ENCODE measurements at places on chromosomes 1 and 21.

DNA sequence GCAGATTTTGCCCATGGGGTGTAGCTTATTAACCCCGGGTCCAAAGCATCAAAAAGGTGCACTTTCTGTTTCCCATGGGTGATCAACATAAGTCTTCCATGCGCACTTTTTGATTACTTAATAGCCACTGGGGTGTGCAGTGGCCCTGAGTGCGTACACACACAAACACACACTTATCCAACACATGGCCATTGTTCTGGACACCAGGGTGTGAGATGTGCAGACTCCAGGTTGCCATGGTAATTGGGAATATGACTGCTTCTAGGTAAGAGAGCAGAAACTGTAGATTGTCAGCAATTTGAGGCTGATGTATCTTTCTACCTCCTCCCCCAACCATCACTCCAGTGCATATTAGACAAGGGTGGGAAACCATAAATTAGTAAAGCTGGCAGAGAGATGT is 68.8 kb downstream of the MAB21L3 start:
- no peak for DNase-seq

- no peak for DNase-seq
Observed at GRCh38 chr1:47564570-47564969, 126.7 kb downstream of the FOXD2 start.

DNA sequence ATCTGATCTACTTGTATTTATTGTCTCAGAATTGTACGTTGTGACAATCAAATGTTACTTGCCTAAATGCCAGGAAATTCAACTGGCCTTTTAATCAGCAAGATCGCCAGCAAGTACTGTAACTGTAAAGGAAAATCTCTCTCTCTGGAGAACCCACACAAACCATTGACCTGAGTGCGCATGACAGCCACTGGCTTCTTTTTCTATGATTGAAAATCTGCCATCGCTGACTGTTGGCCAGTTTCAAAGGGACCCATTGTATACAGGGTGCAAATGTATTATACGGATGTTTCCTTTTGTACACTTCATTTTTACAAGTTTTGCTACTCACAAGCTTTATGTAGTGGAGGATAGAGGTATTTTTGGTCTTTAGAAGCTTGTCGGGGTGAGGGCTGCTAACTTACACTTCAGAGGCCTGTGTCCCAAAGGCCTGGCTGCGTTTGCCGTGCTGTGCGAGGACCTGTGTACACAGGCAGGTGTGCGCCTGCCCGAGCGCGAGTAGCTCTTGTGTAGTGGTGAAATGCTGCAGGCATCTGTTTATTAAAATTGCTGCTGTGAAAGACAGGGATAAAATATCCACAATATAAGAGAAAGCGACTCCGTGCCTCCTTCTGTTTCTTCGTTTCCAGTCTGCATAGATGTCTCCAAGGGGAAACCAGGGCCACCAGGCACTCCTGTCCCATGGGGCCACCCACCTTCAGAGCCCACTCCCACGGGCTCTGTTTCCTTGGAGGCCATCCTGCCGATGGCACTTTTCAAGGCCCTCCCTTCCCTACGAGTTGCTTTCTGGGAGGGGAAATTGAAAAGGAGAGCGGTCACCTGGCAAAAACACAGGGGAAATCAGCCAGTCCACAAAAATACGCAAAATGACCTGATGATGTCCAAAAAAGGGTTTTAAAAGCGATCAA is 25.3 kb upstream of the TRAPPC10 start:
- no peak for DNase-seq

DNA sequence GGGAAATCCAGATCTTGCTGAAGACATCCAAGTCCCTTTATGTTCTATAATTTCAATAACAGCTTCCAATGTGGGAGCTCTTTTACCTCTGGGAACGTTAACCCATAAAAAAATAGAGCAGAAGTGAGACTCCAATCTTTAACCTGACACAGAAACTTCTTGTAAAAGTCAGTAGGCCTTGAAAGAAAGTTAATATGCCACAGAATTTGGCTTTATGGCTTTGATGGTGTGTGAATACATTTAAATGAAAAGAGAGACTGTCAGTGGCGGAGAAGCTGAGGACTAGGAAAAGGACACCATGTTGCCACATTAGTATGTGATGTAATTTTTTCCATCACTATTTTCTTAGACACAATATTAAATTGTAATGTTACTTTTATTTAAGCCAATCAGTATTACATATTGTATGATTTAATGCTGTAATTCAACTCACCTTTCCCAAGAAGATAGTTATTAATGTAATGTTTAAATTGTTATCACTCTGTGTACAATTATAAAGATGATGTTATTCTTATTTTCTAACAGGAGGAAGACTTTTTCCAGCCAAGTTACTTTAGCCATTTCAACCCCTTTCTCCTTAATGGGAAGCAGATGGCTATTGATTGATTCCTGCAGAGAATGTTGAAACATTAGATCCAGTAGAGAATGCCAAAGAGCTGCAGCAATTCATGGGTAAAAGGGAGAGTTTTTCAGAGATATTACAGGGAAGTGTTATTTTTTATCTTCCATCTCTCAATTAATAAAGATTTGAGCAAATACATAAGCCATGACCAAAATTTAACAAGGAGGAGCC is 17.5 kb upstream of the CLDN8 start:
- no peak for DNase-seq

GRCh38 chr1:159991513-159991912 is 37.5 kb upstream of the SLAMF9 start:
- peak; percentile 23 for DNase-seq

DNA sequence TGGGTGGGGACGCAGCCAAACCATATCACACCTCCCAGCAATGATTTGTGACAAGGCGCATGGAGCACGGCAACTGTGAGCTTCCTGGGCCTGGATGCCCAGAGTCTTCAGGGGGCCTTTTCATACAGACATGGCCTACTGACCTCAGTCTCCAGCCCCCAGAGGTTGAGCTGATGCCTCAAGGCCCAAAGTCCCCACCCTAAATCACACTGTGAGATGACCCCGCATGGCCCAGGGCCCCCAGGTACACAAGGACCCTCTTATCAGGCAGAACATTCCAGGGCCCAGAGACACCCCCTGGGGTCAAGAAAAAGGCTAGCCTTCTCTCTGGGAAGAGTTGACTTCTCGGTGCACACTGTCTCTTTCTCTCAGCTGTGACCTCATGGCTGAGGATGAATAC is 179.7 kb upstream of the C1orf174 start:
- DNase-seq: no peak

GRCh38 chr1:111378791-111379190 is 48.7 kb downstream of the OVGP1 start:
- no peak for DNase-seq

- peak; percentile 50 for DNase-seq
Observed at GRCh38 chr1:30684881-30685795, 38.2 kb downstream of the MATN1 start.

- no peak for DNase-seq
Observed at GRCh38 chr1:193486671-193487229, 300.3 kb upstream of the B3GALT2 start.

DNA sequence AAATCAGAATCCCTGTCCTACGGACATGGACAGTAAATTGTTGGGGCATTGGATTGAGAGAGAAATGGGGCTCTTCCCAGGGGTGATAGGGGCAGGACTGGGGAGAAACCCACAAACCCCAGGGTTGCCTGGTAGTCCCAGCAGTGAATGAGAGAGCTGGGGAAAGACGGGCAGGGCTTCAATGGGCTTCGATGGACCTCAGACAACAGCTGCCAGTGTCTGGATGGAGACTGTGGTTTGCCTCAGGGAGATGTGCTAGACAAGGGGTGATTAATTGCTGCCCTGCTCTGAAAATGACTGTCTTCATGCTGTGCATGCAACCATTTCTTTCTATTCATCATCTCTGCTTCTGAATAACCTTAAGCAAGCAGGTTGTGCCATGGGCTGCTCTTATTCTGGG is 7.4 kb downstream of the GPR25 start:
- no peak for DNase-seq

DNA sequence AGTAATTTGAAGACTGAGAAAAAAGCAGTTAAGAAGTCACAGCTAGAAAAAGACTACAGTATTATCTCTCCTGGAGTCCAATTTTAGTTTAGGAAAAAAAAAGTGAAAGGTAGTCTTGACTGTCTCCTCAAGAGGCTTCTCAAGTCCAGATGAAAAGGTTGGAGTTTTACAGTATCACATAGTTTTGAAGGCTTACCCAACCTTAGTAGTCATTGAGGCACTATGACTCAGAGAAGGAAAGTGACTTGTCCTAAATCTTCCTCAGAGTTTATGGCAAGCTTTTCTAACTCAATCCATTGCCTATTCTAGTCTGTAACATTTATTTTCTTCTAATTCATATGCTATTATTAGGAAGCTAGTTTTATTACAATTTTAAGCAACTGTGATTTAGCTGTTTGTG is 174.9 kb downstream of the DPYD start:
- no peak for DNase-seq

GRCh38 chr1:7752512-7753417 is 18.3 kb upstream of the VAMP3 start:
- DNase-seq: peak; percentile 72

- peak; percentile 33 for DNase-seq
Observed at GRCh38 chr1:183635099-183635605, 431 bp downstream of the ARPC5 start.

DNA sequence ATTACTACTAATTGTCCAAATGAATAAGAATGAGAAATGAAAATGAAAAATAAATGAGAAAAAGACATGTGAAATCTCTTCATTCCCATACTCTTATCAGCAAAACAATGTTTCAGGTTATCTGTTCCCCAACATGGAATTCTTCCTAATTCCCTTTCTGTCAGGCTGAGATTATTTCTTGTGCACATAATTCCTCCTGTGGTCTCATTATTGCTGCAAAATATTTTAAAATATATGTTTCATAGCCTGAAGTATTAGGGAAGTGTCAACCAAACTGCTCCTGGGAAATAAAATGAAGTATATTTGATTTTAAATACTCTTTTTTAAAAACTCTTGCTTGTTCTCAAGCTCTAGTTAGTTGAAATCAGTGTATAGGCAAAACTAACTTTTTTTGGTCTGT is 314.9 kb downstream of the USP25 start:
- DNase-seq: no peak

GRCh38 chr1:178573330-178573729 is 60.4 kb downstream of the TEX35 start:
- DNase-seq: no peak

GRCh38 chr1:210259561-210259960 is 27.0 kb downstream of the SERTAD4 start:
- no peak for DNase-seq

- no peak for DNase-seq
Observed at GRCh38 chr1:90709535-90709934, 7.6 kb downstream of the BARHL2 start.

- no peak for DNase-seq
Observed at GRCh38 chr21:16239659-16240265, 510.0 kb downstream of the USP25 start.

DNA sequence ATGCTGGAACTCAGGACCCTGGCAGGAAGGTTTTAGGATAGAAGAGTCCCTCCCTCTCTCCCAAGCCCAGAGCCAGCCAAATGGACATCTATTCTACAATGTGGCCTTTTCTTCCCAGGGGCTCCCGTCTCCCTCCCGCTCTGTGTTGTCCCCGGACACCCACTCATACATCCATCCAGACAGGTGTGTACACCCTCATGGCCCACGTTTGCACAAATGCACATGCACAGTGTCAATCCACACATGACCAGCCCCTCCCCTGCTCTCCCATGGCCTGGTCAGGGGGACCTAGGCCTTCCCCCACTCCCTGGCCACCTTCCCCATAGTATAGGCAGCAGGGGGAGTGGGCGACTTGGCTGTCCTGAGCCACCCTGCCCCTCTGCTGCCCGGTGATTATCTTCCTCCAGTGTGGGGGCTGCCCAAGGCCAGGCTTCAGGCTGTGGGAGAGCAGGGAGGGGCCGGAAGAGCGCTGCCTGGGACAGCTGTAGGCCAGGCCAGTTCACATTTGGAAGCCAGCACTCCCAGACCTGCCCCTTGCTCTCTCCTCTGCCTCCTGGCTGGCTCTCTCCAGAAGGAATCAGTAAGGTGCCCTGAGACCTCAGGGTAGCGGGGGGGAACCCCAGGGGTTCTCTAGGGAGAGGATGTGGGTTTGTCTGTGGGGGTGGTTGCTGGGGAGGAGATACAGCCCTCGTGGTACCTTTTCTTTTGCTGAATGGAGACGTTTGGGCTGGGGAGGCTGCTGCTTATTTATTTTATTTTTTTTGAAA is 4.1 kb upstream of the PTPN7 start:
- DNase-seq: no peak

DNA sequence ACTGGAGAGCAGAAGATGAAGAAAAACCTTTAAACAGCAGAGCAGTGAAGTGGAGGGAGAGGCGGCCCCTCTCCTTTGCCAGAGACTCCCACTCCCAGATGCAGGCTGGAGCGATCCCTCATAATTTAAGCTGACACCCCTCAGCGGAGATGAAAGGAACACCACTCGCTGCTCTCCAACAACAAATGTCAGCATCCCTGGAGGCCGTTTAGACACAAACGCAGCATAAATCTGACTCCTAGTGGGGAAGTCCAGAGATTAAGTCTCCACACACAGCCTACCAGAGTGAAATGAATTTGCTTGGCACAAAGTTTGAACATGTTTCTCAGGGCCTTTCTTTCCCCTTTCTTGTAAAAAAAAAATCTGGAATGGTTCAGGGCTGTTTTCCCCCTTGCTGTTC is 137.8 kb downstream of the LMX1A start:
- DNase-seq: no peak

Data from RPMI8226 (cell line).